Head of caudate nucleus (tissue), 42 donors: ENCODE measurements at places on chromosomes 5 and 9.

GRCh38 chr9:134136118-134136995 is 475 bp downstream of the WDR5 start:
- no peak for DNase-seq

DNA sequence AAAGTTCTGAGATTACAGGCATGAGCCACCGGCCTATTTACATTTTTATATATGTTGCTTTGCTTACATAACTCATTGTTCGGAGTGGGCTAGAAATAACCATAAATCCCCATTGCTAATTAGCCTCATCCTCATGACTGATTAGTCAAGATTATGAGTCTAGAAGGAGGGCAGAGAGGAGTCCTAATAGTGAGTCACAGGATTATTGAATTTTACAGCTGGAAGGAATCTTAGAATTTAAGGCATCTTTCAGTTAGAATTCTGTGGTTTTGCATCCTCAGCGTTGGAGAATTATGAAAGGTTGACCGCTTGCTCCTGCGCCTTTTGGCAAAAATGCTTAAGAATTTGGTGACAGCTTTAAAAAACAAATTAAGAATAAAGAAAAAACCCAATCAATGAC is 2.6 kb upstream of the PBX3 start:
- DNase-seq, result no peak

DNA sequence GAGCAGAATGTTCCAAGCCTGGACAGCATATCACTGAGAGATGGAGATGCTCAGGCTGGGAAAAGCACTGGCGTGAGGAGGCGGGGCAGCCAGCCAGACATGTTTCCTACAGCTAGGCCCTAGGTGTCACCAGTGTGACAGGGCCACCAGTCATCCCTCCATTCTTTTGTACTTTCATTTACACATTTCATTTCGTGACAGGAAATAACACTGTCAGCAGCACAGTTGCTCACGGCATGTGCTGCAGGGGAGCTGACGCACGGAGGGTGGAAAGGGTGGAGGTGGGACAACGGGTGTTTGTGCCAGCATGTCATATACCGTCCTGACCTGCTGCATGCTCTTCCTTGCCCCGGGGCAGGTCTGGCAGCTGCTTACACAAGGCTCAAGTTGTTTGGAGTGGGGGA is 14.8 kb upstream of the CEMIP2 start:
- DNase-seq, result no peak

DNA sequence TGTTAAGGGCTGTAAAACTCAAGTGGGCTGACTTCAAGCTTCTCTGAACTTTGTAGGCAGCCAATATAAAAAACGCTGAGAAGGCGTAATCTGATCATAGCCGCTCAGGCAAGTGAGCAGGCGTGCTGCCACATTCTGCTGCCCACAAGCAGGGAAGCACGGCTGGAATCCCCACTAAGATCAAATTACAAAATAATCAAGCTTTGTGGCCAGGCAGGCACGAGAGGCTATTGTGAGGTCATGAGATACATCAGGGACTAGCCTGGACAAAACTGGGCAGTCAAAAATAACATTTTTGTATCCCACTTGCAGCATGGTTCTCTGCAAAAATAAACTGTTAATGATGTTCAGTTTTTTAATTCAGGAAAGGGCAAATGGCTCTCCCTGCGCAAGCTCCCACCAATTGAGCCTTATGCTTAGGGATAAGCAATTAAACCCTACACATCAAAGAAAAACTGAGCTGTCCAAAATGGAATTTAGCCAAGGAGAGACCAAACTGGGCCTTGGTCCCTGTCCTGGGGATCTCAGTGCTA is 64.0 kb downstream of the POU5F2 start:
- DNase-seq, result peak; percentile 12

DNA sequence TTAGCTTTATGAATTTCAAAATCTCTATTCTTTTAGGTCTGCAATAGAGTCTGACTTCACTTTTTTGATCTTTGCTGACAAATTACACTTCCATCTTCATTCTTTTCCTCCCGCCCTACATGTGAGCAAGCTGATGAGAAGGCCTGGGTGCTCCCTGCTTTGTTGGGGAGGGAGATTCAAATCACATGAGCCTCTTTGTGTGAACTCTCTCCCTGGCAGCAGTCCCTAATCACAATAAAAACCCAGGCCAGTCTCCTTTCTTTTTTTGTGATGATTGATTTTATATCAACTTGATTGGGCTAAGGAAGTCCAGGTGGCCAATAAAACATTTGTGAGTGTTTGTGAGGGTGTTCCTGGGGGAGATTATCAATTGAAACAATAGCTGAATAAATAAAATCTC is 89.4 kb downstream of the PSAT1 start:
- DNase-seq, result no peak

GRCh38 chr5:154858972-154859871 is 795 bp downstream of the CNOT8 start:
- no peak for DNase-seq

DNA sequence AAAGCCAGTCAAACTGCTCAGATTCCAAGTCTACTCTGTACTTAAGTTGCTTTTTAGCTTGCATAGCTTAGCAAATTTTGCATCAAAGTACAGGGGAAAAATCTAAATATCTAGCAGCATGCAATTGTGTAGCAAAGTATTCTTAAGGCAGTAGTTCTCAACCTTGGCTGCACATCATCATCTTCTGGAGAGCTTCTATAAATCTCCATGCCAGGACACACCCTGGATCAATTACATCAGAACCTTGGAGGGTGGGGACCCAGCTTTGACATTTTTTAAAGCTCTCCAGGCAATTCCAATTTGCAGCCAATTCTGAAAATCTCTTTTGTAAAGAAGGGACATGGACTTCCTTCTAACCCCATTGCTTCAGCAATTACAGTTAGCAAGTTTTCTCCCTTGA is 187.5 kb downstream of the SNCAIP start:
- DNase-seq, result no peak

DNA sequence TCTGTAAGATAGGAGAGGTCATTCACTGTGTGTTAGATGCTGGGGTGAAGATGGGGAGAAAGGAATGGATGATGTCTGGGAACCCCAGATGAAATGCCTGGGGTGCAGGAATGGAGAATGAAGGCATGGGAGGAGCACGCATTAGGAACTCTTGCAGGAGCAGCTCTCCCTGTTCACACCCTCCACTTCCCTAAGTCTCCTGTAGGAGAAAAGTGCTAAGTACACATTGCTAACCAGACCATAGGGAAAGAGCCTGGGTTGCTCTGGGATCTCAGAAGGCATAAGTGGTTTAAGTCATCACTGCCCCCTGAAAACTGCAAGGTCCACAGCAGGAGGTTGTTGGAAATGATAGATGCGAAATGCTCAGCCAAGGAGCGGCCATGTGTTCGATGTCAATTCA is 163.1 kb downstream of the SEC61B start:
- no peak for DNase-seq

DNA sequence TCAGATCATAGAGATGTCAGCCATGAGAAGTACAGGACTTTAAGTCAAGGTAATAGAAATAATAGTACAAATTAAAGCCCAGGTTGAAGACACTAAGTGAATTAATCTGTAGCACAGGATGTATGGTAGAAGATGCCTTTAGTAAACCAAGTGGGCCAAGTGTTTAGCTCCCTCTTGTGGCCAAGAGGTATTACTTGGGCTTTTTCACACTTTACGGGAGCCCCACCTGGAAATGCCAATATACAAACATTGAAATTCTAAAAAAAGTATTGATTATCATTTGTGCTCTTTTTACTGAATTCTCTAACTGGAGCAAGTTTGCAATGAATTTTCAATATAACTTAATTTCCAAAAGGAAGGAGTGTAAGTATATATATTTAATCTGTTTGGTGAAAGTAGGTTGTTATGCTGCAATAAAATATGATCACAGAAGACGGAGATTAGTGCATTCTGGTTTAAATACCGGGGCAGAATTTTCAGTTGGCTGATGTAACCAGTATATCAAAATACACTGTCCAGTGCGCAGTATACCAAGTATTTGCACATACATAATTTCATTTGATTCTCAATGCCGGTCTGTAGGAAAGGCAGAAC is 84.7 kb downstream of the PARP8 start:
- DNase-seq, result no peak

- DNase-seq, result no peak
Observed at GRCh38 chr9:72205513-72205912, 56.3 kb downstream of the GDA start.

- DNase-seq, result no peak
Observed at GRCh38 chr5:110908848-110909247, 162.7 kb upstream of the TSLP start.

DNA sequence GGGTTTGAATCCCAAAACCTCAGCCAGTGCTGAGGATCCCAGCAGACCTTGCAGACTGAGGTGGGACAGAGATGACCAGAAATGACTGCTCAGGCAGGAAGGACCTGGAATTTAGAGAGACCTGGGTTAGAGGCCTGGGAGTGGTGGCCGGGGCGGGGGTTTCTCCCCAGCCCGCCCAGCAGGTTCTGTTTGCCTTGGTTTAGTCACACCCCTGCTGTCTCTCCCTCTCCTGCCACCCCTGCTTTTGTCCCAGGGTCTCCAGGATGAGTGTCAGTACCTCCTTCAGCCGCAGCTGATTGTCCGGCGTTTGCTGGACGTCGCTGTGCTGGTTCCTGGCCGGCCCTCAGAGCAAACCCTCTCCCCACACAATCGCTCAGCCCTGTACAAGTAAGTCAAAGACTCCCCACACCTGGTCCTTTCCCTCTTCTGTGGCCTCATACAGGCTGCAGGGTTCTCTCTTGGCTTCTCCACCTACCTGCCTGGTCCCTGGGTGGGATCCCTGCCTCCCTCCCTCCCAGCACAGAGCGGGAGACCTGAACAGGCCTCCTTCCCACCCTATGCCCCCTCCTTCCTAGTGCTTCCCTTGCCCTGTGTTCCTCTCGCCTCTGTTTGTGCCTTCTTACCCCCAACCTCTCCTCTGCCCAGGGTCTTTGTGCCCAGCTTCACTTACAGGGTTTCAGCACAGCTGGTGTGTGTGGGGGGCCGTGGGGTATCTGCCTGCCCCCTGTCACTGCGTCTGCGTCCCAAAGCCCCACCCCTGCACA is 12.0 kb downstream of the TMEM8B start:
- DNase-seq, result no peak

DNA sequence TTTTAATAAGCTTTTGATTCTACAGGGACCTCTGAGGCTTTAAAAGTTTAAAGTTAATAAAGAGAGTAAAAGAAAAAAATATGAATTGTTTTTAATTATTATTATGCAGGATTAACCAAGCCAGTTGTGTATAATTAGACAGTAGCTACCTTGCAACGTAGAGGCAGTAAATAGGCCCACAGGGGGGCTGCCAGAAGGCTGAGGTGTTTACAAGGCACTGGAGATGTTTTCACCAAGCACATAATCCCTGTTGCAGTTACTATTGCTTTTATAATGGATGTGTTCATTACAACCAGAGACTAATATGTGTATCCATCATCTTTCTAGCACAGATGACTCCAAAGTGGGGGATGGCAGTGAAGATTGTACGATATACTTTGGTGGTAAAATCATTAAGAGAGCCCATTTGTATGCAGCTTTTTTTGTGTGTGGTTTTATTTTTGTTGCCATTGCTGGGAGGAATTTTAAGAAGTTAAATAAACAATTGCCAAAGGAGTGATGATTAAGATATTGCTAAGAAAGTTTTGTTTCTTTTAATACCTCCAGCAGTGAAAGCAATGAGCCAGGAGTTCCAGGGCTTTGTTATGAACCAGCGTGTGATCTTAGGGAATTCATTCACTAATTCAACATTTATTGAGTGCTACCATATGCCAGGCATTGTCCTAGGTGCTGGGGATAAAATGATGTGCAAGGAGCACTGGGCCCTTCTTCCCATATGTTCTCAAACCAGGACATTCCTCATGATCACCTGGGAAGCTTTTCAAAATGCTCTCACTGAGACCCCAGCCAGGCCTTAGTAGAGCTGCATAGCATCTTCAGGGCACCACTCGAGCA is 138.7 kb upstream of the EFNA5 start:
- DNase-seq, result no peak

GRCh38 chr9:133467101-133467500 is 7.3 kb downstream of the CACFD1 start:
- DNase-seq, result no peak

GRCh38 chr9:110971705-110972104 is 66.6 kb downstream of the LPAR1 start:
- no peak for DNase-seq

DNA sequence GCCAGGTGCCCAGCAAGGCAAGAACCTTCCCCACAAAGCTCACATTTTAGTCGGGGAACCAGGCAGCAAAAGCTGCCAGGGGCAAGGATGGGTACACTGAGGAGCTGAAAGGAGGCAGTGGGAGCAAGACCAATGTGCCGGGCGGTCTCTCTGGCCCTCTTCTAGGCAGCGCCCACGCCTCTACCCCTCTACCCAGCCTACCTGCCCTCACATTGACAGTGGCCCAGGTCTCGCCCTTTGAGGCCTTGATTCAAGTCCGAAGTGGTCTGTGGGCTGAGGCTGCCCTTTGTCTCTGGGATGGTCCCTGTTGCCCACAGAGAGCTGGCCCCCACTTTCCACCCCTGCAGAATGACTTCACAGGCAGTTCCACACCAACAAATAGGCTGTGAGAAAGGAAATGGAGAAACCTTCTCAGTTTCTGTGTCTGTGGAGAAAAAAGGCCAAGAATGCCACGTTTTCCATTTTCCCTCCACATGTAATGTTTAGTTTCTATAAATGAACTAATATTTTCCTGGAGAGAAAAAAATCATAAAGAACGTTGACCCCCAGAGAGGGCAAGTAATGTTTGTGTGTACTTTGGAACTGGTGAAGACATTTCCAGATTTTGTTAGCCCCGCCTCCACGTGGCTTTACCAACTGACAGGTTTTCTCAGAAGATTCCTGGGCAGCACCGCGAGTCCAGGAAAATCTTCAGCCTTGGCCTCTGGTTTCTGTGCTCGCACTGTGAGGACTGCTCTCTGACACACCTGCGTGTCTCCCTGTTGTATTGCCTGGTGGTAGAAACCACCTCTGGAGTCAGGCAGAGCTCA is 57.4 kb upstream of the ANGPTL2 start:
- peak; percentile 18 for DNase-seq

DNA sequence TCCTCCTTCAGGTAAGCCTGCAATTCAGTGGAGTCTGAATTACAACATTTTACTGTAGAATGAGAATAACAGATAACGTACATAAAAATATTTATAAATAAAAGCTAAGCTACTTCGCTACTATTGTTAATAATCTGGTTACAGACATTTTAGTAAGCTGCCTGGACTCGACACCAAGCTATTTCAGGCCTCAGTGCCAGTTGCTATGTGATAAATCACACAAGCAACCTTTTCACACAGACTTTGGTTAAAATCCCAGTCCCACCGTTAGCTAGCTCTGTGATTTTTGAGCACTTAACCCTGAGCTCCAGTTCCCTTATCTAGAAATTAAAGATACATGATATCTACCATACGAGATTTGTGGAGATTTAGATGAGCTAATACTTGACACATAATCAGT is 99.9 kb downstream of the RFK start:
- DNase-seq, result no peak

DNA sequence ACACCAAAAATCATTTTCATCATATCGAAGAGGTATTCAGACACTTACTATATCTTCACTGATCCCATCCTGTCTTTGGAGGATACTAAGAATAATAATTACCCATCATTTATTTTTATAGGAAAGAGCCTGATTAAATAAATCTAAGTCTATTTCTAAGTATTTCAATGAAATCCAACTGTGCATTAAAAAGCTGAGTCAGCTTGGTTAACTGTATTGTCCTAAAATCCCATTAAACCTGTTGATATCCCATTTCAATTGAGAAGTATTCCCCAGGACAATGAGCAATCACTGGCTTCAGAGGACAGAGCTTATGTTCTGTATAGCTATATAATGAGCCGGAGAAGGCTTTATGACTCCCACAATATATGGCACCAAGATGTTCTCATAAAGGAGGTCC is 142.0 kb upstream of the RORB start:
- DNase-seq, result no peak

- DNase-seq, result no peak
Observed at GRCh38 chr9:16870596-16871335, at the start of gene BNC2. TSS of gene BNC2 (minus strand) at chr9:16870670. CDS start at chr9:16870648, 22 bp downstream.
